ENCODE measurements at places on chromosomes 2 and 18. TPM values are rescaled to one million over a fixed set of nuclear protein-coding genes. Genes with fewer than 3 reads are reported as not detected.

DSC2 gene
- under 0.01 TPM for total RNA-seq

UCN gene
- total RNA-seq = 0.20 TPM

FSHR gene
- total RNA-seq = not detected

AQP12A gene
- total RNA-seq = not detected

SCYGR5 gene
- not detected for total RNA-seq

PTH2R gene
- not detected for total RNA-seq

ANAPC1 gene
- total RNA-seq = 104 TPM

KCMF1 gene
- total RNA-seq = 70.3 TPM

ALPP gene
- not detected for total RNA-seq

SKOR2 gene
- not detected for total RNA-seq

TSN gene
- total RNA-seq = 62.9 TPM

THSD7B gene
- not detected for total RNA-seq

LNPK gene
- 12.4 TPM for total RNA-seq

CD28 gene
- total RNA-seq = 0.07 TPM

RBBP8 gene
- total RNA-seq = 15.2 TPM

CLEC4F gene
- not detected for total RNA-seq

MRPL33 gene
- total RNA-seq = 75.8 TPM

SERPINB12 gene
- total RNA-seq = not detected

CDH20 gene
- not detected for total RNA-seq

EFEMP1 gene
- 3,607 TPM for total RNA-seq

YES1 gene
- 255 TPM for total RNA-seq

DUSP28 gene
- total RNA-seq = 1.8 TPM

TUBA4A gene
- total RNA-seq = 14.0 TPM

ROCK2 gene
- total RNA-seq = 77.8 TPM

CRYGC gene
- total RNA-seq = not detected

STPG4 gene
- 0.11 TPM for total RNA-seq

ZNF892 gene
- total RNA-seq = 5.1 TPM

DQX1 gene
- total RNA-seq = not detected

CCDC141 gene
- not detected for total RNA-seq

RTKN gene
- total RNA-seq = 6.1 TPM

LRATD1 gene
- 0.04 TPM for total RNA-seq

TP53I3 gene
- total RNA-seq = 75.2 TPM

CCT7 gene
- total RNA-seq = 655 TPM

XRCC5 gene
- 325 TPM for total RNA-seq

NOTO gene
- total RNA-seq = not detected

MAPK4 gene
- total RNA-seq = not detected

IL1R2 gene
- total RNA-seq = 0.13 TPM

LHCGR gene
- total RNA-seq = not detected

AMER3 gene
- total RNA-seq = not detected

ACADL gene
- total RNA-seq = not detected

REEP1 gene
- 0.26 TPM for total RNA-seq

ST8SIA5 gene
- total RNA-seq = not detected

HOXD4 gene
- not detected for total RNA-seq

SLC14A1 gene
- not detected for total RNA-seq

AQP4 gene
- not detected for total RNA-seq

XPO1 gene
- total RNA-seq = 191 TPM

SULT1C4 gene
- 7.0 TPM for total RNA-seq

RAPGEF4 gene
- 6.1 TPM for total RNA-seq

POTEC gene
- not detected for total RNA-seq

Data from pulmonary artery endothelial cell (primary cell).